NCI-H748 treated with DMSO at 0.1 percent for 48 hours (cell line): ENCODE measurements at places on chromosomes 2 and 18.

- DNase-seq, result peak; percentile 65
Measured at GRCh38 chr18:13500869-13501542, 225.4 kb downstream of the FAM210A start.

DNA sequence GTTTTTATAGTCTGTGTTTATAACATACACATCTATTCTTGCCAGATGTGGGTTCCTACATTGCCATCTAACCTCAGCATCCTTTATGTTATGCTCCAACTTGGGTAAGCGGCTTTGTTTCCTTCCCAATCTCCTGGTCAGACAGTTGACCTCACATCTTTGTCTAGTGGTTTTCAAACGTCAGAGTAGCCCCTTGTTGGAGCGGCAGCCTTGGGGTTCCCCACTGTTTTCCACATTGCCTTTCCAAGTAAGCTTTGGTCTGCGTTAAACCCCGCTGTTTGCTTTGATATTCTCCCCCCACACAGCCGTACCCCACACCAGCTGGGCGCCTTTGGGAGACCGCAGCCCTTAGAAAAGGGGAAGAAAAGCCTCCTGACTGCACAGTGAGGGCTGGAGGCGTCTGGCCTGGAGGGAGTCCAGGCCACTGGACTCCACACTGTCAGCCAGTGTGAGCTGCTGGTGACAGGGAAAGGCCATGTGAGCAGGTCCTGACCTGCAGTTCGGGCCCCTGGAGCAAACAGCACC lies 83.3 kb downstream of the MALT1 start:
- no peak for DNase-seq

DNA sequence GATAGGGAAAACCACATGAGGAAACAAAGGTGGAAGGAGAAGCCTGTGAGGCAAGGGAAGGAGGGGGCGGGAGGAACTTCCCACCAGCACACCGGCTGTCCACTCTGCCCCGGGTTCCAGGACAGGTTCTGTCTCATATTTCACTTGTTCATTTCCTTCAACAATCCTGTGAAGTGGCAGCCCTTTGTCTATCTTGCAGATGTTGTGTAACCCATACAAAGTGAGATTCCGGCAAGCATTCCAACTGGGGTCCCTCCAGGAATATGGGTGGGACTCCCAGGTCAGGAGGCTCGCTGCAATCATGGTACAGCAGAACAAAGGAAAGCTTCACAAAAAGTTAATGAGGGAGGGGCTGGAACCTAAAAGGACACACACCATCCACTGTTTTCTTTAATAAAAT lies 271.3 kb upstream of the PXDN start:
- DNase-seq, result no peak

DNA sequence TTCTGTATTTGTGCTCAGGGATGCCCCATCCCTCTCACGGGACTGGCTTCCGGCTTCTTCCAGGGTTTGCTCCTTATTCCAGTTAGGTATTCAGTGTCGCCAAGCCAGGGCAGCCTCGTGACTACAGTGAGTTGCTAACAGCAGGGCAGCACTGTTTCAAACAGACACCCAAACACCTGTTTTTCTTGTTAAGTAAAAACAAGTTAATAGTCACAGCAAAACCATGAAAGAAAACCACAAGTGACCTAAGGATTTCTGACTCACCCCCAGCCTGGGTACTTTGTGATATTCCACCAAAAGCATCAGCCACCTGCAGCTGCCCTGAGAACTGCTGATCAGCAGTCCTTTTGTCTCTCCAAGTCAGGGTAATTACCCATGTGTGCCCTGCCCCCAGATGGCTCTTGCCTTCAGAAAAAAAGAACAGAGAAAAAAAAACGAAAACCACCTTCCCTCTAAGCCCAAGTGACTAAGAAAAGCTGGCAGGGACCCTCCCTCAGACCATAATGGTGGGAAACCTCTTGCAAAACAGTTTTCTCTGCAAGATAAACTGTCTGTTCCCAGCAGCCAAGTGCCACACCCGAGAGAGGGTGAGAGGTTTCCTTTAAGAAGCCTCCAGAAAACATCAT lies 178.2 kb downstream of the ANAPC1 start:
- peak; percentile 43 for DNase-seq

- no peak for DNase-seq
Measured at GRCh38 chr2:215299337-215299859, 12.5 kb upstream of the ATIC start.

- no peak for DNase-seq
Measured at GRCh38 chr2:191376981-191377629, 131.9 kb downstream of the MYO1B start.

GRCh38 chr18:68662754-68663153 lies 52.2 kb downstream of the TMX3 start:
- DNase-seq, result no peak

- DNase-seq, result no peak
Measured at GRCh38 chr2:235027558-235028214, 75.9 kb downstream of the SH3BP4 start.

- no peak for DNase-seq
Measured at GRCh38 chr18:55605733-55606338, 17.8 kb upstream of the TCF4 start.
